CD4-positive, alpha-beta T cell treated with Interleukin-12 subunit alpha and Interleukin-12 subunit beta, for 1 hour (primary cell): ENCODE measurements at places on chromosomes 5 and 9.
A peak's percentile ranks its signal among the peaks of the same experiment; 100 is the strongest.

DNA sequence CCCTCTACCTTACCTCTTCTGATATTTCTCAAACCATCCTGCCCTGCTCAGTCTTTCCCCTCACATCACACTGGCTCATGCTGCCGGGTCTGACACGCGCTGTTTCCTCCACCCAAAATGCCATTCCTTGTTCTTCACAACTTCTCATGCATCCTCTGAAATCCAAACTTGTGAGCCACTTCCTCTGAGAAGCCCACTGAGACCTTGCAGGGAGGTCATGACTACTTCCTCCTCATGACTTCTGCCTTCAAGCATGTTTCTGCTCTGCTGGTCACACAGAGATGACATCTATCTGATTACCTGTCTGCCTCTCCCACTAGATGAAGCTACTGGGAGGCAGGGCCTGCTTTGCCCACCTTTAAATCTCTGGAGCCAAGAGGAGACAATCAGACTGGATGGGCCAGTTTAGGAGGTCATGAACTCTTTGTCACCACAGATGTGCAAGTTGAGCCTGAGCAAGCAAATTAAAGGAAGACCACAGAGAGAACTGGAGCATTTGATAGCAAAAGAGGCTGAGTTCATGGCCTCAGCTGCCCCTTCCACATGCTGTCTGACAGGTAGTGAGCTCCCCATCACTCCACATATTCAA, 119.8 kb upstream of the TBC1D2 start:
- no peak for DNase-seq

DNA sequence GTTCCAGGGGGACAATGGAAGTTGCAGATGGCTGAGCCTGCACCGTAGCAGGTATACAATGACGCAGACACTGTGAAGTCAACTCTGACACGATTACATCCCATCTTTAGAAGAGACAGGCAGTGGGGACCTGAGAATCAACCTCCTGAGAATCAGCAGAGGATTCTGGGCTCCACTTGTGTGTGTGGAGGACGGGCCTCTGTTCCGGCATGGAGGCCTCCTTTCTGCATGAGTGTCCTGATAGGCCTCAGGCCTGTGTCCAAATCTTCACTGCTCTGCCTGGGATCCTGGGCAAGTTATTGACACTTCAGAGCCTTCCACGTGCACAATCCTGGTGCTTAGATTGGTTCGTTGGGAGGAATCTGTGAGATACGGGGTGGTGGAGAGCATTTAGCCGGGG, 151.2 kb upstream of the COL5A1 start:
- DNase-seq = no peak

DNA sequence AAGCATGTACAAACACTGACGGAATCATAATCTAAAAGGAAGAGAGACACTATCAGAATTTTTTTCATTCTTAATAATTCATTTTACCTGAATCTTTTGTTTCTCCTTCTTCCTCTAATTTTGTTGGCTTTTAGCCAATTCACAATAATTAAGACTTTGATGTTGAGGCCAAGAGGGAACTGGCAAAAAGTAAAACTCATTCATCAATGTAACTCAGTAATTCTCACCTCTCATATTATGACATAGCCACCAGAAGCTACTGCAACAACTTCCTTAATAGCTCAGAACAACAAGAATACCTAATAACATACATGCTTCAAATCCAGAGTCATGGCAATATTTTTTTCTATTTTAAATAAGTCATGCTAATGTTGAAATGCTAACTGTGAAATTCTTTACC, 64.5 kb downstream of the MCTP1 start:
- no peak for DNase-seq

DNA sequence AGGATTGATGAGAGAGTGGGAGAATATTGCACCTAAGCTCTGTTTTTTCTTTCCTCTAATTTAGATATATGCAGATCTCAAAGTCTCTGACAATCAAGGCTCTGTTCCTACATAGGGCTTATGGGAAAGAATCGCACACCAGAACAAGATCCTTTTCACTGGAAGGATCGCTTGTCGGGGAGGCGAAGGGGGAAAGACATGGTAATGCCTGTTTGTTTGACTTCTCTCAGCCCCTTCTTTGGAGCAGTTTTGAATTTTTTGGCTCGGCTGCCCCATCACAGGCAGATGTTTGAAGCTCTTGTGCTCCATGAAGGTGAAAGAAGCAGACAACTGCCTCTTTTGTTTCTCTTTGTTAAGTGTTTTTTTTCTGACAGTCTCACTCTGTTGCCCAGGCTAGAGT, 599.9 kb upstream of the ZNF608 start:
- DNase-seq = no peak

GRCh38 chr5:35061211-35061770, 13.5 kb upstream of the AGXT2 start:
- no peak for DNase-seq

DNA sequence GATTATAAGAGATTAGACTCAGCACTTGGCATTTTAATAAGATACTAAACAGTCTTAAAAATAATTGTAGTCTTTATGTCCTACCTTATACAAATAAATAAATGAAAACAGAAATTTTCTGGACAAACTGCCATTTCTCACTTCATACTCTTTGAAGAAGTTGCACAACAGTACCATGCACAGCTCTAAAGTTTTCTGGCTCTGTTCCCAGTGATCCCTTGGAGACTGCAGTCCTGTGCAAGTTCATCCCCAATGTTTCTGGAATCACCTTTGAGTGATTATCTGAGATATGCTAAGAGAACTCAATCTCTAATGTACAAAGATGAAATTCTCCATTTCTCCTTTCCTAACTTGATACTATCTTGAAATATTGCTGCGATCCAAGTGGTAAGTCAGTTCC, 330.4 kb upstream of the EDIL3 start:
- no peak for DNase-seq

GRCh38 chr9:135879237-135879601, 28.1 kb downstream of the CAMSAP1 start:
- DNase-seq = no peak

DNA sequence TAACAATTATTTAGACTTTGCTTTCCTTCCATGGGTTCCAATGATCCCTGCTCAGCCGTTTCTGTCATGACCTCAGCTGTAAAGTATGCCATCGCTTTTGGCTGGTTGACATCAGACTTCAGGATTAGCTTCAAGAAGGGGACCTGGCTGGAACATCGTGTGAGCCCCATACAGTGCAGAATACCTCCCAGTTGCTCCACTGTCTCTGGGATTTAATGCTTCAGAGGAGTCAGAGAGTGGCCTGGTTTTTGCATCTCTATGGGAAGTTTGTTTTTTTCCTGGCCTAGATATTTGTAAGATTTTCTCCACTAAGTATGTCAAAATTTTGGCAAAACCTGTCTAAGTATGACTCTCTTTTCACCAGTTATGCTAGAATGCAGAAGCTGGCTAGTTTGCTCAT, 216.9 kb downstream of the GABBR2 start:
- DNase-seq = no peak

DNA sequence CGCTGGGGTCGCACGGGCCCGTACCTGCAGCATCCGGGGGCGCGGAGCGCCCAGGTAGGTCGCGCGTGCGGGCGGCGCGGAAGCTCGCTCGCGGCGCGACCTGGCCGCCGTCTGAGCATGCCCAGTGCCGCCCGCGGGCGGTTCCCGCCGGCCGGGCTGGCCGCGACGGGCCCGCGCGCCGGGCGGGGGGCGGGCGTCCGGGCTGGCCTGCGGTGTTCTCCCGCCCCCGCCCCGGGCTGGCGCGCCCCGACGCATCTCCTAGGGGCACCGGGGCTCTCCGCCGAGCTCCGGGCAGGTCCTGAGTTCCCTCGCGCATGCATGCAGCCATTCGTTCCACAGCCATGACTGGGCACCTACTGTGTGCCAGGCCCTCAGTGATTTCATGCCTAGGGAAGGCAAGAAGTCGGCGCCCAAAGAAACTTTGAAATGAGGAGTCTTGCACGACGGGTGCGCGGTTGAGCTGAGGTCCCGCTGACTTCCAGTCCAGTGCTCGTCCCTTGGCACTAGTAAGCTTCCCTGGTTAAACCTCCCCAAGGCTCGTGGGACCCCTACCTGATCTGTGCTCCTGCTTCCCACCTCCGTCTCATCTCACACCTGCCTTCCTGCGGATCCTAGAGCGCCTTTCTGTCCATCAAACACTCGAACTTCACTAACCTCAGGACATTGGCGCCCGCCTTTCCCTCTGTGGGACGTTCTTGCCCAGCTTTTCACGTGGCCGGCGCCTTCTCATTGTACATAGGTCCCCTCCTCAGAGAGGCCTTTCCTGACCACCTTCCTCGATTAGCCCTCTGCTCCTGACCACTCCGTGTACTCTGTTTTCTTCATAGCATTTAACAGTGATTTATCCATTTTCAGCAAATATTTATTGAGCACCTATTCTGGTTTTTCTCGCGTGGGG, at the start of gene PTPN3:
TSS of gene PTPN3 (minus strand) at position 113 of the 898 bp plus-strand sequence. CDS start 34,873 bp downstream, outside the sequence.
- DNase-seq = no peak

GRCh38 chr9:20511686-20512085, 110.6 kb downstream of the MLLT3 start:
- DNase-seq = no peak

- no peak for DNase-seq
Measured at GRCh38 chr9:114829574-114830440, 24.0 kb upstream of the TNFSF15 start.

- DNase-seq = peak; percentile 68
Measured at GRCh38 chr5:149959406-149960236, 937 bp upstream of the SLC26A2 start.

DNA sequence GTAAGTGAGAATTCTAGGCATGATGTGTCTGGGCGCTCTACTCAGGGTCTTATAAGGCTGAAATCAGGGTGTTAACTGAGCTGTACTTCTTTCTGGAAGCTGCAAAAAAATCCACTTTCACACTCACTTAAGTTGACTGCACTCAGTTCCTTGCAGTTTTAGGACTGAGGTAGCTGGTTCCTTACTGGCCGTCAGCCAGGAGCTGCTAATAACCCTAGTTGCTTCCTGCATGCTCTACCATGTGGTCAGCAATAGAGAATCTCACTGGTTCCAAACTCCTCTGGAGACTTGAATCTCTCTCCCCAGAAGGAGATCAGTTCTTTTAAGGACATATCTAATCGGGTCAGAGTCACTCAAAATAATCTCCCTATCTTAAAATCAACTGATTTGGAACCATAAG, 911.2 kb downstream of the EFNA5 start:
- DNase-seq = no peak

DNA sequence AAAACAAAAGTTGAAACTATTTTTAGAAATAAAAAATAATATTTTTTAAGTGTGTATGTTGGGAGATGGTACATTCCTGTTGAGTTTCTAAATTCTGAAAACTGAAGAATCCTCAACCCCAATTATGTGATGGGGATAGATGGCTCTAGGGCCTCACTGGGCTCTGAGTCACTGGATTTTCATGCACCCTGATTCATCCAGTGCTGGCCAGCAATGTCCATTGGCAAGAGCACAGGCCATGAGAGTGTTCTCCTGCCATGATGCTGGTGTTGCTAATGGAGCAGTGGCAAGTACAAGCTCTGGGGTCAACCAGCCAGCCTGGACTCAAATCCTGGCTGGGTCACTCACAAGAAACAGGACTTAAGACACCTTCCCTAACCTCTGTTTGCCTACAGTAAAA, 23.3 kb downstream of the SMIM23 start:
- DNase-seq = no peak

DNA sequence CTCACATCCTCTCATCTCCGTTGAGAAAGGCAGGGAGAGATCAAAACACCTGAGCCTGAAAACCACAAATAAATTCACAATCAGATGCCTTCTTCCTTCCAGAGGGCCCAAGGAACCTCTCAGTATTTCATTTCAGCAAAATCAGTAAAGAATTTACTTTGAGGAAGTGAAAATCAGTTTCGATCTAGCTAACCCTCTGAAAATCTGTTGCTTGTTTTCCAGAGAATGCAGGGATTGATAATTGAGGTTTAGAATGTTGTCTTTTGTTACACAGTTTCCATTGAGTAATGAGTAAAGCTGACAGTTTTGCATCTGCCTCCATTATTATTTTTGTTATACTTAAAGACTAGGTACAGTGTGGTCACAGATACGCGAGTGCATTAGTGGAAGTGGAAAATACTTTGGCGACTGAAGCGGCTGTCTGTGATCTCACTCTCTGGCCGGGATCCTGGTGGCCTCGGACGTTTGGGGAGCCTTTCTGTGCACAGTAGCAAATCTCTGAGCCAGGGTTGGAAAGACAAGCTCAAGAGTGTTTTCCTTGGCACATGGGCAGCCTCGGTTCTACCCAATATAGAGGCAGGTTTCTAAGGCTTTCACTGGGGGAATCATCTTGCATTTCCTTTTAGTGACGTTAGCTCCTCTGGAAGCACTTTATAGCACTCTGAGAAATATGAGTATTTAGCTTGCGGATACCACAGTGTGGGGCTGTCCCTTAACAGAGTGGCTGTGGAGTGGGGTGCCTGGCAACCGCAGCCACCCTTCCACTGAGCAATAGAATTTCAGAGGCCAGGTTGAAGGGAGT, 32.2 kb upstream of the ANGPTL2 start:
- no peak for DNase-seq

- no peak for DNase-seq
Measured at GRCh38 chr5:168784454-168784853, 205.3 kb upstream of the PANK3 start.

DNA sequence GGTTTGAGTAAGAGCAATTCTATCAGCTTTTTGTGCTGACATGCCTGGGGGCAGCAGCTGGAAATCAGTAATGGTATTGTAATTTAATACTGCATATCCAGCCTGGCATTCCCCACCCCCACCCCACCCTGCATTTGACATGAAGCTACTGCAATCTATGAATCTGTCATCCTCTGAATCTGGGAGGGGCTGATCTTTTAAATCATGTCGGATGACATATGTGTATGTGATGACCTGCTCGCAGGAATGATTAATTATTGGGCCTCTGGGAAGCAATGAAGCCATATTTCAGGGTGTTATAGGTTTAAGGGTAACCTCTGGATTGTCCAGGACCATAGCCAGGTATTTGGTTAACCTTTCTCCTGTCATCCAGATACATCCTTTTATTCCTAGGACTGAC, 64.6 kb upstream of the RASGRF2 start:
- DNase-seq = no peak
